ENCODE measurements at places on chromosomes 6 and 20.

DNA sequence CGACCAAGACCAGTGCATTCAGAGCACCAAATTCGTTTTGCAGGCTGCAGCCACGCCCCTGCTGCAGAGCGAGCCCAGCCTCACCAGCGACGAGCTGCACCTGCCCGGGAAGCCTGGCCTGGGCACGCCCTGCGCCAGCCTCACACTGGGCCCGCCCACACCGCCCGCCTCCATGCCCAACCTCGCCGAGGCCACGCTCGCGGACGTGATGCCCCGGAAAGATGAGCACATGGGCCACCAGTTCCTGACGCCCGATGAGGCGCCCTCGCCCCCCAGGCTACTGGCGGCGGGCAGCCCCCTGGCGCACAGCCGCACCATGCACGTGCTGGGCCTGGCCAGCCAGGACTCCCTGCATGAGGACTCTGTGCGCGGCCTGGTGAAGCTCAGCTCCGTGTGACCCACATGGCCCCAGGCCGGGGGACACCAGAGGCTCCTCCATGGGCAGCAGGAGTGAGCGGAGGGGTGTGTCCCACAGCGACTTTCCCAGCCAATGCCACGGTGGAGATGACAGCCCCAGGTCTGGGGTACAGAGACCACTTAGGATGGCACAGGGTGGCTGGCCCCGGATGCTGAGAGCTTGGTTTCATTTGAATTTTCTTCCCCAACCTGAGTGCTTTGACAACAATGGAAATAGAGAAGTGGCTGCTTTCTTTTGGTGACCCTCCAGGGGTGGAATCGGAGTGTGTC lies 150.2 kb upstream of the SNX9 start:
- no peak for DNase-seq

DNA sequence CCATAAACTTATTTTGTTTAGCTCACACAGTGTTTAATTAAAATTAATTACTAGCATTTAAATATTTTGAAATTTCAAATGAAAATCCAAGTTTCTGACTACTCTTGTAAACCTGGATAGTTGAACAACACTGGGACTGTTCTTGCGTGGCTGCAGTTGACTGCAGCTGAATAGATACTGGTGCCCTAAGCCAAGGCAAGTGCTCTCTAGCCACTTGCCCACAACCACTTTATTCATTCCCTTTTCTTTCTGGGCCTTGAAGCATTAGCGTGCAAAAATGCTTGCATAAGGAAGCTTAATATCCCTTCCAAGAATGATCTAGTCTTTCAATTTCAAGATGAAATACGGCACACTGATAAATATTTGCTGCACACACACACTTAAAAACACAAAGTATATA lies 676.0 kb upstream of the MARCKS start:
- DNase-seq = no peak

GRCh38 chr6:51292659-51293058 lies 474.0 kb downstream of the TFAP2B start:
- DNase-seq = no peak

GRCh38 chr6:135555550-135555949 lies 58.0 kb upstream of the AHI1 start:
- DNase-seq = no peak

DNA sequence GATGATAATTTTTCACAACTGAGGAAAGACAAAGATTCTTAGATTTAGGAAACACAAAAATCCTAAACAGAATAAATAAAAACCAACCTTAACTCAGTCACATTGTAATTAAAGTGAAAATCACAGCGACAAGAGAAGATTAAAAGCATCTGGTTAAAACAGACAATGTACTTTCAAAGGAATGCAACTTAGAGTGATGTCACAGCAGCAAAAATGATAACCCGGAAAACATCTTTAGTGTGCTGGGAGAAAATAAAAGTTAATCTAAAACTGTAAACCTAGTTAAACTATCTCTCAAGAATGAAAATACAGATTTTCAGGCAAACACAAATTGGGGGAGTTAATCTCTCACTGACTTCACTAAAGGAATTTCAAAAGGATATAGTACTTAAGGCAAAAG lies 76.8 kb upstream of the OGFRL1 start:
- DNase-seq = no peak

- DNase-seq = no peak
These were observed 16.6 kb upstream of the GSTA1 start for GRCh38 chr6:52820198-52820597.

DNA sequence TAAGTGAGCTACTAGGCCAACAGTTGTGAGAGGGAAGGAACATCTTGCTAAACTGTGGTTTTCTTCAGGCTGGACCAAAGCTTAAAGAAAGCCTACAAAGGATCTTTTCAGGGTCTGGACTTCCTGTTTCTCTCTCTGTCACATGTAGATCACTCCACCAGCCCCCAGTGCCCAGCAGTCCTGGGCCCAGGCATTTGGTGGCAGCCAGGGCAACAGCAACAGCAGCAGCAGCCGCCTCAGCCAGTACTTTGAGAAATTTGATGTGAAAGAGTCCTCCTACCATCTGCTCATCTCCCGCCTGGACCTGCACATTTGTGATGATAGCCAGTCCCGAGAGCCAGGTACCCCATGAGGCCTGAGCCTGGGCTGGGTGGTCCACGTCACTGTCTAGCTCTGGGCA lies 44.1 kb downstream of the BLTP3A start:
- DNase-seq = no peak

GRCh38 chr6:139655783-139656705 lies 281.6 kb upstream of the CITED2 start:
- no peak for DNase-seq

- no peak for DNase-seq
These were observed 538.5 kb downstream of the BMP2 start for GRCh38 chr20:7305976-7306375.

DNA sequence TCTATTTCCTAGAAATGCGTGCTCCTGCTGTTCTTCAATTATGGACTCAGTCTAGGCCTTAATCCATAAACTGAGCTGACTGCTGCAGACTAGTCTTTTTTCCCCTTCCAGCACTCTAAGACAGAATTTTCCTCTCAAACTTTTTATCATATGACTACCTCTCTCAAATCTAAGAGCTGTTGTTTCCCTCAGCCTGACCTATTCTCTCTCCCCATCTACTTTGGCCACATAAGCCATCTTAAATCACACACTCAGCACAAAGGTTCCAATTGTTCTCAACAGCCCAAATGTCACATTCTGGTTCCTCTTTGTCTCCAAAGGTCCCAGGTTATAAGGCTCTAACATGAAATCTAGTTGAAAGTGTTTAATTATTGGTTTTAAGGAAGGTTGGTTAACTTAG lies 85.2 kb downstream of the PRSS35 start:
- no peak for DNase-seq

DNA sequence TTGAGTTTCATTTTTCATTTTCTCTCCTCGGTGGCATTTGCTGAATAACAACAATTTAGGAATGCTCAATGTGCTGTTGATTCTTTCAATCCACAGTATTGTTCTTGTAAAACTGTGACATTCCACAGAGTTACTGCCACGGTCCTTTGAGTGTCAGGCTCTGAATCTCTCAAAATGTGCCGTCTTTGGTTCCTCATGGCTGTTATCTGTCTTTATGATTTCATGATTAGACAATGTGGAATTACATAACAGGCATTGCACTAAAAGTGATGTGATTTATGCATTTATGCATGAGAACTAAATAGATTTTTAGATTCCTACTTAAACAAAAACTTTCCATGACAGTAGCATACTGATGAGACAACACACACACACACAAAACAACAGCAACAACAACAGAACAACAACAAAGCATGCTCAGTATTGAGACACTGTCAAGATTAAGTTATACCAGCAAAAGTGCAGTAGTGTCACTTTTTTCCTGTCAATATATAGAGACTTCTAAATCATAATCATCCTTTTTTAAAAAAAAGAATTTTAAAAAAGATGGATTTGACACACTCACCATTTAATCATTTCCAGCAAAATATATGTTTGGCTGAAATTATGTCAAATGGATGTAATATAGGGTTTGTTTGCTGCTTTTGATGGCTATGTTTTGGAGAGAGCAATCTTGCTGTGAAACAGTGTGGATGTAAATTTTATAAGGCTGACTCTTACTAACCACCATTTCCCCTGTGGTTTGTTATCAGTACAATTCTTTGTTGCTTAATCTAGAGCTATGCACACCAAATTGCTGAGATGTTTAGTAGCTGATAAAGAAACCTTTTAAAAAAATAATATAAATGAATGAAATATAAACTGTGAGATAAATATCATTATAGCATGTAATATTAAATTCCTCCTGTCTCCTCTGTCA lies 88.1 kb downstream of the SNAP25 start:
- DNase-seq = no peak

- no peak for DNase-seq
These were observed 11.4 kb upstream of the PDE10A start for GRCh38 chr6:165674155-165675029.

DNA sequence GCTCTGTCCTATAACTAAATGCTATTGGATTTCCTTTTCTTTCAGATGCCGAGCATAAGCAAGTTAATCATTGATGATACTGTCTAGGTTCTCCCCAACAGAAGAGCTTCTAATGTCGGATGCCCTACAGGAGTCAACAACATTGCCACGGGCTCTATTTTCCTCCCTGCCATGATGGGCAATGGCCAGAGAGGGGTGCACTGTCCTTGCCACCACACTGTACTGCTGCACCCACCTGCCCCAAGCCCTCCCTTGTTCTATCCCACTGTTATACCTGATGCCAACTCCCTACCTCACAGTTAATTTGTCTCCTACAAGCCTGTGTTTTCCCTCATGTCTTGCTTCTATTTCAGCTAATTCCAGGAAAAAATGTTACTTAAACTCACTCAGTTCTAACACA lies 773.6 kb upstream of the CHD6 start:
- DNase-seq = no peak

DNA sequence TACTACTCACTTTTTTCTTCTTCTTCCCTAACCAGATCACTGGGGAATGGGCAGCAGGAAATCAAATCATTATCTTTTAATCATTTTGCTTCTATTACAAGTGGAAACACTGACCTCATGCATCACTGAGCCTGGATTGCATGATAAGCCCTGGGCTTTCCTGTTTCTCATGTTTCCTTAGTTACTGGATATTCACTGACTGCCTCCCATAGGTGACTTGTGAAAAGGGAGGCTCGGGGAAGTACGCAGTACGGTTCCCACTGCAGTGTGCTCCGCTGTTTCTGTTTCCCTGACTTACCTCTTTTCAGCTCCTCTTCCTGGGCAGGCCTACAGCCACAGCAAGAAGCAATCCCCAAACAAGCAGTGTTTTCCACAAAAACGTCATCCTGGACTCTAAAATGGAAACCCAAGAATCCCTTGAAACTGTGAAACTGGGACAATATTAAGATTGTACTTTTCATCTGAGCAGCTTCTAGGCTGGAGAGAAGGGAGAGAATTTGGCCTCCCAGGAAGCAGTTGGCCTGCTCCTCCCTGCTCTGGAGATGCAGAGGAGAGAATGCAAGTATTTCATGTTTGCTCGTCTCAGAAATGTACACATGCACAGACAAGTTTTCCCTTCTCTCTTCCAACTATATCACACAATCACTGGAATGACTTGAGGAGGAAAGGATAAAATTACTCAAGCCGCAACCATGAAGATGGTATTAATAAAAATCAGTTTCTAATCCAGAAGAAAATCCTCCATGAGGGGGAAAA lies 13.1 kb downstream of the BTNL2 start:
- DNase-seq = no peak

- no peak for DNase-seq
These were observed 230.4 kb upstream of the CST7 start for GRCh38 chr20:24718696-24719095.

DNA sequence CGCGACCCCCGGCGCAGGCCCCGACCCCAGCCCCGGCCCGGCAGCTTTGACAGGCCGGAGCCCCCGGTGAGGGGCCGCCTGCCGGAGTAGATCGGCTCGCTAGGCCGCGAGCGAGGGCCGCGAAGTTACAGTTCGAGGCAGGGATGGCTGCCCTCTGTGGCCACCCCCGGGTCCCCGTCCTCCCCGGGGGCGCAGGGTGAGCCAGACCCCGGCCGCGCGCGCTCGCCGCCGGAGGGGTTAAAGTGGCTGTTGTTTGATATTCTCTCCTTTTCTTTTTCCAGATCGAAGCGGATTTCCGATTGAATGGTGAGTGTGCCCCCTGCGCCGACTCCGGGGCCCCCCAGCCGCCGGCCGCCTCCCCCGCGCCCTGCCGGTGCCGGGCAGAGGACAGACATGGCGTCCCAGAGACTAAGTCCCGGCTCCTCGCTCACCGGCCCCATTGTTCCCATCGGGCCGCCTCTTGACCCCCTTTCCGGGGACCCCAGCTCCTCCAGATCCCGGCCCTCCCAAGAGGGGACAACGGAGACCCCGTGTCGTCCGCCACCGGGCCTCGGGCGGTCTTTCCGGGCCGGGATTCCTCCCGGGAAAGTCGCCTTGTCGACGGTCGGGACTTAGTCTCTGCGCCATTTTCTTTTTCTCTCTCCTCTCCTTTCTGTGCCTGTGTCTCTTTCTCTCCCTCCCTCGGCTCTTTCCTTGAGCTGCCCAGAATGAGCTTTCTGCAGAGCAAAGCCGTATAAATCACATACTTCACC lies 704 bp downstream of the TOP1 start:
- DNase-seq = peak; percentile 54

GRCh38 chr20:63473555-63474449 lies 1.3 kb upstream of the KCNQ2 start:
- no peak for DNase-seq

DNA sequence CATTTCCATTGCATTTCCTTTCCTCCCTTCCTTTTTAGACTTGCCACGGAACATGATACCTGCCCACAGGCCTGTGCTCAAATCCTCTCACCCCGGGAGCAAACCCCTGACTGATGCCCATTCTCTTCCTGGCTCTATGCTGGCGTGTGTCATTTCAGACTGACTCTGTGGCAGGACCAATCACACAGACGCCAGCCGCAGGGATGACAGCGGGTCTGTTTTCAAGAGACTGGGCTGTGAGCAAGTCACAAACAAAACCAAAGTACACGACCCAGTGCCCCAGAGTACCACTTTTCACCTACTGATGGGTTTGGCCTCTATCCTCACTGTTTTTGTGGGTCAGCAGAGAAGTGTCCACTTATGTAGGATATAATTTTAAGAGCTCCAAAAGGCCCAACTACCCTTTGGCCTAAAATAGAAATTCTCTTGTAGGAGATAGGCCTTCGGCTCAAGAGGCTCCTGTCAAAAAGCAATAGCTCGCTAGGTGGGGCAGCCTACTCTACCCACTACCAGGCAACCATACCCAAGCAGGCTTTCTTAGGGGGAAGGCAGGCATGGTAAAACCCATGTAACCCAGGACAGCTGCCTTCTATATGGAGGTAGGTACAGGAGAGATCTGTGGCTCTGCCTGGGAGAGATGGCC lies 215.7 kb downstream of the CDC5L start:
- no peak for DNase-seq

GRCh38 chr6:5335020-5335419 lies 73.7 kb downstream of the FARS2 start:
- DNase-seq = no peak

Measured in stimulated activated CD4-positive, alpha-beta T cell treated with anti-CD3 and anti-CD28 coated beads, Interleukin-2, amount 100 ng/mL, for 24 hours (primary cell).